Hippocampal formation (tissue), 2 donors: ENCODE measurements at places on chromosomes 5 and 9.
A peak's percentile ranks its signal among the peaks of the same experiment; 100 is the strongest.

DNA sequence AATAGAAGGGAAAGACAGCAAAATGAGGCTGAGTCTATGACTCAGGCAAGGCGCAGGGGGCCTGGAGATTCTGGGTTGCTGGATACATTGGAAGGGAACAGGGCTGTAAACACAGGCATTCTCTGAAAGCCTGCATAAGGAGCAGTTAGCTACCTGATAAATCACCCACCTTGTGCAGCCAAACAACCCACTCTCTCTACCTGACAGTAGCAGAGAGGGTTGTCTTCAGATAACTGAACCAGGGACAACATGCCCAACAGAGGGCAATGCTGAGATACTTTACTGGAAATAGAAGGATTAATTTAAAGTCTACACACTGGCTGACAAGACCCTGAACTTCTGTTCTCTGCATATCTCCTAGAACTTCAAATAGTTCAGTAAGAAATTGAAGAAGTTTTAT is 161.6 kb downstream of the KCTD16 start:
- no peak for DNase-seq

DNA sequence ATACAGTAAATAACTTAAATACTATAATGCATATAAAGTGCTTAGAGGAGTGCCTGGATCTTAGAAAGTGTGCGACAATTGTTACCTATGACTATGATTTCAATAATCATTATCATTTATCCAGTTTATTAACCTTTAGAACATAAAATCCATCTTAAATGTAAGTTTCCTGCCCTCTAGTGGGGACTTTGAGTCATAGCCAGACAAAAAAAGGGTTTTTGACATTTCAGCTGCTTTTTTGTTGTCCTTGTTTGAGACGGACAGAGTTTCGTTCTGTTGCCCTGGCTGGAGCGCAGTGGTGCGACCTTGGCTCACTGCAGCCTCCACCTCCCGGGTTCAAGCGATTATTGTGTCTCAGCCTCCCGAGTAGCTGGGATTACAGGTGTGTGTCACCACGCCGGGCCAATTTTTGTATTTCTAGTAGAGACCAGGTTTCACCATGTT is 9.7 kb upstream of the C9orf152 start:
- DNase-seq = peak; percentile 33

- no peak for DNase-seq
These were observed 92.8 kb upstream of the SLCO6A1 start for GRCh38 chr5:102591650-102592049.

- DNase-seq = no peak
These were observed 75.8 kb downstream of the INSYN2B start for GRCh38 chr5:169904508-169904907.

- DNase-seq = no peak
These were observed 320.4 kb upstream of the KLF4 start for GRCh38 chr9:107809871-107810460.

DNA sequence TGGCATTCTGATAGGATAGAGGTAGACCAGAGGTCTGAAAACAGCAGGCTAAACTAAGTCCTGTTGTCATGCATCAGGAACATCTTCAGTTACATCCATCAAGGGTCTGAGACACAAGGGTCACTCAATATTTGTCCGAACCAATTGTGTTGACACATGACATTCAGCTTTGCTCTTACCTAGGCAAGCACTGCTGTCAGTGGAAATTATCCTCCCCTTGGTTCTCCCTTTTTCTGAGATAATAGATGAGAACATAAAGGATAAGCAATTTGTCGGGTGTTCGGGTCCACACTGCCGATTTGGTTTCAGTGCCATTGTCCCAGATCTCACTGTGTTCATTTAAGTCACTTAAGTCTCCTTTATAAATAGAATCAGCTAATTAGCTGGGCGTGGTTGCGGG is 148.3 kb upstream of the MSX2 start:
- no peak for DNase-seq

DNA sequence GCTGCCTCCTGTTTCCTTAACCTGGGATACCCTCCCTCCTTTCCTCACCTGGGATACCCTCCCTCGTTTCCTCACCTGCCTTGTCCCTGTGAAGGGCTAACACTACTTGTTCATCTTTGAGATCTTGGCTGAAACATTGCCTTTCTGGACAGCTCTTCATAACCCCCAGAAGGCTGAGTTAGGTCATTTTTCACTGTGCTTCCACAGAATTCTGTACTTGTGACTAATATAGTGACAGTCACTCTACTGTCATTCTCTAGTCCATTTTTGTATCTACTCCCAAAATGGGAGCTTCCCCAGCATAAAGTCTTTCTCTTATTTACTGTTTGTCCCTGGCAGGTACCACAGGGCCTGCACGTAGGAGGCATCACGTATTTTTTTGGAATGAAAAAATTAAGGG is 21.5 kb upstream of the DAB2 start:
- DNase-seq = no peak

GRCh38 chr5:150661821-150662596 is 958 bp downstream of the MYOZ3 start:
- no peak for DNase-seq

GRCh38 chr5:31097851-31098250 is 95.6 kb upstream of the CDH6 start:
- no peak for DNase-seq

DNA sequence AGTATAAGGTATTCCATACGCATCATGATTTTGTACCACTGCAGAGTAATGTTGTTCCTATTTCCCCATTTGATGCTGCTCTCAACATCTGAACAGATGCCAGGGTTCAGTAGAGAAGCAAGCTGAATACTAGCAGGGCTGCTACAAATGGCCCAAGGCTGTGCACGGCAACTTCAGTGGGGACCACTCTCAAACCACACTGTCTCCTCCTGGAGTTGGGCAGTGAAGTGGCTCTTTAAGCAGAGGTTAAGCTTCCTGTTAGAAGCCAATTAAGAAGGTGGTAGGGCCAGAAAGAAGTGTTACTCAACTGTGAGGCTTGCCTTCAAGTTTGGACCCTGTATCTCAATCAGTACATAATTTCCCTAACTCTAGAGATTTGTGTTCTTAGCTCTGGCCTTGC is 32.0 kb downstream of the TMEM245 start:
- no peak for DNase-seq

GRCh38 chr9:130114741-130115140 is 57.5 kb upstream of the NCS1 start:
- DNase-seq = no peak

GRCh38 chr5:153883854-153884611 is 154.7 kb downstream of the FAM114A2 start:
- DNase-seq = no peak

DNA sequence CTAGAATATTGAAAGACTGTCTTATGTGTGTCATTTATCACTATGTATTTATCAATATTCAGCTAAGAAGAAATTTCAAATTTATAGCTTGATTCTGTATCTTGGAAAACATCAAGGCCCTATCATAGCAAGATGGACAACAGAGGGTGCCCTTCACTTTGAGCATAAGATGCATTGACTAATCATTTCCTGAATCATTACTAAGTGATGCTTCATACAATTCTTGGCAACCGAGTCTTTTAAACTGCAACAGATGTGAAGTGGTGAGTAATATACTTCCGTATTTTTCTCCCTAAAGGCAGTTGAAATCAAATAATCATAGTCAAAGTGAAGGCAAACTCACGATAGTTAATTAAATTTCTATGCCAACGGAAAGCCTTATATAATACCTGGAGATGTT is 318.6 kb upstream of the RGMB start:
- DNase-seq = no peak
